Stimulated activated CD8-positive, alpha-beta memory T cell treated with anti-CD3 and anti-CD28 coated beads, Interleukin-15, amount 100 ng/mL, for 4 hours (primary cell): ENCODE measurements at places on chromosomes 2 and 18.

DNA sequence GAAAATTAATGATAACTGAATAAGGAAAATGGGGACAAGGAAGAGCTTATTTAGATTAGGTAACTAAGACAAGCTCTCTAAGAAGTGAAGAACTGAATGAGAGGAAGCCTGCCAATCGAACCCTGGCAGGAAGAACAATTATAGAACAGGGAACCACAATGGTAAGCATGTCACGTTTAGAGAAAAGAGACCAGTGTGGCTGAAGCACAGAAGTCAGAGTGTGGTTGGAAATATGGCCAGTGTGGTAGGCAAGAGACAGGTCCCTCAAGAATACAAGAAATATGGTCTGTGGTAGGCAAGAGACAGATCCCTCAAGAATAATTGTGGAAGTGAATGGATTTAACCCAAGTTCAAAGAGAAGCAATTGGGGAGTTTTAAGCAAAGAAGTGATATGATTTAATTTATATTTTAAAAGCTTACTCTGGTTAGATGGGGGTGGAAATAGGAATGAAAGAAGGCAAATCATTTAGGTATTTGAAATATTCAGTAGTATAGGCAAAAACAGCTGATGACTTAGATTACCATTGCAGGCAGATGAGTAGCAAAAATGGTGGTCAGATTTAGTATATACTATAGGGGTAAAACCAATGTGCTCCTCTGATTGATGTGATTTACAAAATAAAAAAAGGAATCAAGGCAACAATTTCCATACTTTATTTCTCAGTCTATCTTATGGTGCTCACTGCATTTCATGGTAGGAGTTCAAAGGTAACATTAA, 38.8 kb upstream of the ERMN start:
- no peak for DNase-seq

- DNase-seq: no peak
Observed at GRCh38 chr18:845152-845819, 33.2 kb upstream of the YES1 start.

DNA sequence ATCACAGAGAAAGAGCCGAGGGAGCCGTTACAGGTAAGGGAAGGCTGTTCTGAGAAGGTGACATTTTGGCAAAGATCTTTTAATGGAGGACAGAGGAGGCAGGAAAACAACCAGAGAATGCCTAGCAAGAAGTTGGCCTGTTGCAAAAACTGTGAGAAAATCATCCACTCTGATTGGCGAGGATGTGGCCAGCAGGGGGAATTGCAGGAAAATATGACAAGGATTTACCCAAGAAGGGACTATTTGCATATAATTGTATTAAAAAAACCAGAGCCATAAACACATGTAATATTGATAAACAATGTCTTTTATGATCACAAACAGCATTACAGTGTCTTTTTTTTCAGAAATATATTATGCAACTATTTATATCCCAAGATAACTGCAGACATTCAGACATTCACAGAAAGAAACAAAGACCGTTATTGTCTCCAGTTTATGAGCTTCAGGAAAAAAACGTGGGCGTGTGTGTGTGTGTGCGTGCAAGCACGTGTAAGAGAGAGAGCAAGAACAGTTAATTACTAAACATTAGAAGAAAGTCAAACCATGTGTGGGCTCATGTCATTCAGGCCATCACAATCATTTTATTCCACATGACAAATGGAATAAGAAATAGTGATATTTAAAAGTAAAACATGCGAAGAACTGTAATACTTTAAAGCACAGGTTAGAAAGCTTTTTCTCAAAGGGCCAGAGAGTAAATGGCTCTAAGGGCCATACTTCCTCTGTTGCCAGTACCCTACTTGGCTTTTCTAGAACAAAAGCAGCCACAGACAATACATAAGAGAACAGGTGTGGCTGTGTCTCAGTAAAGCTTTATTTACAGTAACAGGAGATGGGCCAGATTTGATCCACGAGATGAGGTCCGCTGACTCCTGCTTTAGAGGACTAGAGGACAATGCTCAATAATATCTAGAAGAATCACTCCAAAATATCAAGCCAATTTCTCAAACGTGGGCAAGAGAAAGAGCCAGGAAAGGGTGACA, 324.1 kb downstream of the DLGAP1 start:
- no peak for DNase-seq

- no peak for DNase-seq
Observed at GRCh38 chr2:11004199-11004598, 92.5 kb downstream of the KCNF1 start.

DNA sequence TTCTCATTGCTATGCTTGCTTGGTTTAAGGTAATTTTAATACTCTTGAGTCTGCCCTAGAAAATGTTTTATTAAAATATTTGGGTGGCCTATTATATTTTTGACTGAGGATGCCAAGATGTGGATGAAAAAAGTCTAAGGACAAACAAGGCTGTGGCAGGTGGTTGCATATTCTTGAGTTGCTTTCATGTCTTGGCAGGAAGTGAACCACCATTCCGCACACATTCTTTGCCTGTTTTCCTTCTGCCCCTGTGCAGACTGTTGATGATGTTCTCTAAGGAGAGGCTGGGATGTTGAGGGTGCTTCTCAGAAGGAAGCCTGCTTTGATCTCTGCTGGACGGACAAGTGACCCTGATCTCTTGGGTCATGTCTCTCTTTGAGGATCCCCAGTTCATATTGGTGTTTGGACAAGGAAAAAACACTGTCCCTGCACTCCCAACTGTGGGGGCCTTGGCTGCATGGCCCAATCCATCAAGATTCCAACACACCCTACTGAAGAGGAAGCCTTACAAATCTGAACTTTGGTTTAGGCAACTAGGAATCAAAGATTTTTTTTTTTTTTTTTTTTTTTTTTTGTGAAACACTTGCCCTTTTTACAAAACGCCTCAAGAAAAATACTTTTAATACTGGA, 45.0 kb upstream of the CD28 start:
- no peak for DNase-seq

- DNase-seq: no peak
Observed at GRCh38 chr2:119441376-119442225, 9.9 kb downstream of the TMEM37 start.

- no peak for DNase-seq
Observed at GRCh38 chr2:66547887-66548286, 113.0 kb downstream of the MEIS1 start.

DNA sequence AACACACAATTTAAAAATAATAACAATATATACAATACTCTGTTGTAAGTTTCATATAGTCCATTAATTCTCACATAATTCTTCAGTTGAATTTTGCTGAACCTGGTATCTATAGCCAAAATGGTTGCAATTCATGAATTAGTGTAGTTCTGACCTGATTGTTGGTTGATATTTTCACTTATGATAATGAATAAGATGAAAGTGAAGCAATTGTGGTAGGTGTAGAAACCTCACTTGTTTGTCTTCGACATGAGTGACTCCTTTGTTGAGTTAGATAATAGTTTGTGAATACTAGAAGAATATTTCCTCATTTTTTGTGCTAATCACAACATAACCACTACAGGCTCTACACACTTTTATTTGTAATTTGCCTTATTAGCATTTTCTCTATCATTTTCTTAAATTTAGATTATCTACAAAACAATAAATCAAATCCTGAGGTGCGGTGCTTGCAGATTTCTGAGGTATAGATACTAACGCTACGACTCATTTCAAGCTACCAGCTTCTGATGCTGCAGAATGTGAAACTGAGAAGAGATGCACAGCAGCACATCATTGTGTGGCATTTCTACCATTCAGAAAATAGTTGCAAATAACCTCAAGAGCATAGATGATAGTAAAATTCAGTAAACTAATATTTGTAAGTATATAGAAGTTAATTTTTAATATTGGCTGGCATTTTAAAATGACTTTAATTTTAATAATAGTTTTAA, 117.9 kb downstream of the KCNH7 start:
- DNase-seq: no peak

GRCh38 chr2:199382091-199382490, 75.6 kb downstream of the SATB2 start:
- no peak for DNase-seq

GRCh38 chr2:20604951-20605381, 45.9 kb downstream of the HS1BP3 start:
- DNase-seq: no peak
